Right hindlimb (tissue), 1 donor: ENCODE measurements at places on chromosomes 2 and 18.
A peak's percentile ranks its signal among the peaks of the same experiment; 100 is the strongest.

DNA sequence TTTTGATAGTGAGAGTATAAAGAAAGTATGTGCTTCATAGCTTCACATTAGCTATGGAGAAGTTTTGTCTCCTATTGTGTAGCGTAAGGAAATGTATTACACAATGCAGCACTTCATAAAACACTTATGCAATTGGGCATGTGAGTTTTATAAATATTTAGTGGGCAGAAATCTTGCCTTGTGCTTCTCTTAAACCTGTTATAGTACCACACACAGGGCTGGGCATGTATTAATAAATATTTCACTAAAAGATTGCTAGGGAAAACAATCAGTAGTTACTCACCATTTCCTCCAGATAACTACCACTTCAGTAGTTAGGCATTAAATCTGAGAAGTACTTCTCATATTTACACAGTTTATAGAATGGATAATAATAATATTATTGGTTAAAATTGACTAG, 1080.8 kb upstream of the PIK3C3 start:
- no peak for DNase-seq

GRCh38 chr2:219175928-219176817, 552 bp downstream of the CNPPD1 start:
- no peak for DNase-seq

DNA sequence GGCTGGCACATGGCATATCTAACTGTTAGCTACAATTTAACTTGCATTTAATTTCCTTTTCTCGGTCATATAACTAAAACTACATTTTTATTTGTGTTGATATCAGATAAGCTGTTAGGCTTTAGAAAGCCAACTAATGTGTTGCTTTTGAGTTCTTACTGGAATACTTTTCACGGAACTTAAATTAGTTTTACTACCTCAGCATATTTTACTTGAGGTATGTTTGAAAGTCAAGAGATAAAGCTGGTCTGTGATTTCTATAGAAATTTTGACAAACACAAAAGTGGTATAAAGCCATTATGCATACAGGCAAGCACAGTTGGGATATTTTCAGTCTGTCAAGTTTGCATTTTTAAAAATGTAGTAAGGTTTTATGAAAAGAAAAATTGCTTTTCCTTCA, 162.6 kb downstream of the ZNF804A start:
- DNase-seq, result no peak

DNA sequence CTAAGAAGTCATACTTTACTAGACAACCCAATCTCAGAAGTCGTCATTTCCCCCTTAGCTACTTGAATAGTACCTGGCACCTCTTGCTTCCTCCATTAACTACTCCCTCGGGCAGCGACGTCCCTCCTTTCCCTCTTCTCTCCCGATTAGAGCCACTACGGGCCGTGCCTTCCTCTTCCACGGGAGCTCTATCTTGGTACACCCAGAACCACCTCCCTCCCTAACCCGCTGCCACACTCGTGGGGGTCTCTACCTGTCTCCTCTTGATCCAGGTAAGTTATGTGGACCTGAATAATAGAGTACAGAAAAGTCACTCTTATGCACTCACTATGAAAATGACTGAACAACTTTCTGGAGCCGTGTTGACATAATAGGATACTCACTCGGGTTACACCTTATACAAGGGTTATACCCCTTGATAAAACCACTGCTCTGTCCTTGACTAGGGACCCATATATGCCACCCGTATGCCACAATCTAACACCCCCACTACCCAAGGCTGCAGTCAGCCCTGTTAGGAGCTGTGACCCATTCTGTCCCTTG, 595 bp upstream of the HDHD2 start:
- no peak for DNase-seq

GRCh38 chr2:134774786-134775641, 56.2 kb upstream of the TMEM163 start:
- no peak for DNase-seq

- no peak for DNase-seq
Measured at GRCh38 chr18:23354625-23355024, 98.5 kb upstream of the RIOK3 start.

DNA sequence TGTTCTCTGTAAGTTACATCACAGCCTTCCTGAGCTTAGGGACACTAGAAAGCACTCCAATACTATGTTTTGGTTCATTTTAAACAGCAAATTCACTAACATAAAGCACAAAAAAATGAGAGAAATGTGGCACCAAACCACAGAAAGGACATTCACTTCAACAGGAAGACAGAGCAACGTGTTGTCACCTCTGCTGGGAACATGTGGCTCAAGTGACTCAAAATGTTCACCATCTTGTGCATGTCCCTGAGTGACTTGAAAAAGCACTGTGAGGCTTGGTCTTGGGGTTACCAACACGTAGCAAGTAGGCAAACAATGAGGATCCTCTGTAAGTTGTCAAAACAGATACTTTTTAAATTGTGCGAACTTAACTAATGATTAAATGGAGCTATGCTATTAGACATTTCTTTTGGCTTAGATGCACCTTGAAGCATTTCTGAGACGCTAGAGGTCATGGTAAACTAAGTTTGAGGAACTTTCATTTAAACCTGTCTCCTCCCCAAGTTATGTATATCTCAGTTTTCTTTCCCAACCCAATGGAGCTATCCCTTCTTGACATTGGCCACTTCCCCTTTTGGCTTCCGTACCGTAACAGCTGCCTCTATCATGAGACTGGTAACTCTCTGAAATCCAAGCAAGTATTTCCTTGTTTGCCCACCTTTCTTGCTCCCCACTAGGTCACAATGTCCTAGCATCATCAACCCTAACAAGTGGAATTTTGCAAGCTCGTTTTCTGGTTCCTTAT, 14.0 kb upstream of the ST6GAL2 start:
- DNase-seq, result no peak

- DNase-seq, result no peak
Measured at GRCh38 chr2:157489983-157490382, 46.1 kb upstream of the CYTIP start.

DNA sequence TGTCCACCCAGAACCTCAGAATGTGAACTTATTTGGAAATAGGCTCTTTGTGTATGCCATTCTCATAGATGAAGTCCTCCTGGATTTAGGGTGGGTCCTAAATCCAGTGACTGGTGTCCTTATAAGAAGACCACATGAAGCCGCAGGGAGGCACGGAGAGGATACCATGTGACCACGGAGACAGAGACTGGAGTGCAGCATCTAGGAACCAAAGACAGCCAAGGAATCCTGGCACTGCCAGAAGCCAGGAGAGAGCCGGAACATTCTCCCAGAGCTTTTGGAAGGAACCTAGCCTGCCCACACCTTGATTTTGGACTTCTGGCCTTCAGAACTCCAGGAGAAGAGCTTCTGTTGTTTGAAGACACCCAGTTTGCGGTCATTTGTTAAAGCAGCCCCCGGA, 49.7 kb downstream of the ARL4C start:
- DNase-seq, result no peak

GRCh38 chr2:205721057-205721449, 38.8 kb downstream of the NRP2 start:
- DNase-seq, result no peak

DNA sequence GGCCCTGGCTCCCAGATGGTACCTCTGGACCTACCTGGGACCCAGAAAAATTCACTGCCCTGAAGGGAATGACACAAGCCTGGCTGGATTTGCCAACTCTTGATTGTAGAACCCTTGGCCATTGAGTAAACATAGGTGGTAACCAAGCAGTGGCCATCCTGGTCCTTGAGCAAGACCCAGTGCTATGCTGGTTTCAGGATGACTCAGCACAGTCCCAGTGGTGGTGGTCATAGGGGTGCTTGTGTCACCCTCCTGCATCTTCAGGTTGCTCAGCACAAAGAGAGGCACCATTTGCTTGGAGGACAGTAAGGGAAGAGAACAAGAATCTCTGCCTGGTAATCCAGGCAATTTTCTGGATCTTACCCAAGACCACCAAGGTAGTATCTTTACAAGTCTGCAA, 52.9 kb downstream of the UPP2 start:
- DNase-seq, result no peak

DNA sequence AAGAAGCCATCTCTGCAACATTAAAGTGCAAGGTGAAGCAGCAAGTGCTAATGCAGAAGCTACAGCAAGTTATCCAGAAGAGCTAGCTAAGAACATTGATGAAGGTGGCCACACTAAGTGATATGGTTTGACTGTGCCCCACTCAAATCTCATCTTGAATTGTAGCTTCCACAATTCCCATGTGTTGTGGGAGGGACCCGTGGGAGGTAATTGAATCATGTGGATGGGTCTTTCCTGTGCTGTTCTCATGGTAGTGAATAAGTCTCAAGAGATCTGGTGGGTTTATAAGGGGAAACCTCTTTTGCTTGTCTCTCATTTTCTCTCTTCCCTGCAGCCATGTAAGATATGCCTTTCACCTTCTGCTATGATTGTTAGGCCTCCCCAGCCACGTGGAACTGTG, 11.4 kb downstream of the RDH14 start:
- no peak for DNase-seq

DNA sequence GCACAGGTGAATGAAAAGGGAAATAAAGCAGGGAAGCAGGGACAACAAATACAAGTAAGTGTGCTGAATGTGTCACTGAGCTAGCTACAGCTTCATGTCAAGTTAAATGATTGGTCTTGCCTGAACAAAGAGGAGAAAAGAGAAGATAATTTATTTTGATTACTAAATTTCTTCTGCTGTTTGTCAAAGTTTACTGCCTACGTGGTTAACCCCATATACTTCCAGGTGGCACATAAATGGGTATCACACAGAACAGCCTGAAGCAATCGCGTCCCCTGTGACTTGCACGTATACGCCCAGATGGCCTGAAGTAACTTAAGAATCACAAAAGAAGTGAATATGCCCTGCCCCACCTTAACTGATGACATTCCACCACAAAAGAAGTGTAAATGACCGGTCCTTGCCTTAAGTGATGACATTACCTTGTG, 434.2 kb downstream of the LRRTM4 start:
- no peak for DNase-seq

GRCh38 chr2:189486237-189486770, 45.0 kb downstream of the WDR75 start:
- DNase-seq, result no peak

GRCh38 chr2:219912491-219912921, 285.1 kb downstream of the SLC4A3 start:
- DNase-seq, result peak; percentile 92

- no peak for DNase-seq
Measured at GRCh38 chr18:36427831-36428230, 130.3 kb downstream of the FHOD3 start.

- no peak for DNase-seq
Measured at GRCh38 chr2:233221378-233222063, 30.0 kb upstream of the ATG16L1 start.

GRCh38 chr2:8421658-8422449, 260.0 kb upstream of the ID2 start:
- no peak for DNase-seq

DNA sequence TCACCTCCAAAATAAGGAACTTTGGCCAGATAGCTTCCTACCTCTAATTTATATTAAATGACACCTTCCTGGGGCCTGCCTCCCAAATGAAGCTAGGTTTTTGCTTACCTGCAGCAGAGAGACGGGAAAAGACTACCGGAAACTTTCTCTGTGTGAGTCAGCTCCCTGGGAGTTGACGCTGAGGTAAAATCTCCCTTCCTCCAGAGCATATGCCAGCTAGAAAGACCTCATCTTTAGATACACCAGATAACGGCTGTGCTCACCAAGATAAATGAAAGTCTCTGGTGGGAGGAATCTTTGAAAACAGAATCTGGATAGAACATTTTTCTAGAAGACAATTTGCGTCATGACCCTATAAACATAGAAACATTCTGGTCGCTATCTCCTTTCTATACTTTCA, 99.7 kb upstream of the RFX8 start:
- DNase-seq, result no peak

- peak; percentile 62 for DNase-seq
Measured at GRCh38 chr2:73987109-73987947, 2.6 kb downstream of the TET3 start.

- DNase-seq, result no peak
Measured at GRCh38 chr2:72819501-72819900, 6.3 kb downstream of the EXOC6B start.

DNA sequence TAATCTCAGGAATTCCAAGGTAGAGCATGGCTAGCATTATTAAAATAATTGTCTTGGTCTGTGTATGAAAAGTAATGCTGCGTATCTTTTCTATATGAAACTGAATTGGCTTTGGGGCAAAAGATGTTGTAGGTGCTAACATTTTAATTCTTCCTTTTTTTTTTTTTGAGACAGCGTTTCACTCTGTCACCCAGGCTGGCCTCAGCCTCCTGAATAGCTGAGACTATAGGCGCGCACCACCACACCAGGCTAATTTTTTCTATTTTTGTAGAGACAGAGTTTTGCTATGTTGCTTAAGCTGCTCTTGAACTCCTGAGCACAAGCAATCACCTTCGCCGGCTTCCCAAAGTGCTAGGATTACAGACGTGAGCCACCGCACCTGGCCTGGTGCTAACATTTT, 172.6 kb upstream of the STON1 start:
- DNase-seq, result no peak

DNA sequence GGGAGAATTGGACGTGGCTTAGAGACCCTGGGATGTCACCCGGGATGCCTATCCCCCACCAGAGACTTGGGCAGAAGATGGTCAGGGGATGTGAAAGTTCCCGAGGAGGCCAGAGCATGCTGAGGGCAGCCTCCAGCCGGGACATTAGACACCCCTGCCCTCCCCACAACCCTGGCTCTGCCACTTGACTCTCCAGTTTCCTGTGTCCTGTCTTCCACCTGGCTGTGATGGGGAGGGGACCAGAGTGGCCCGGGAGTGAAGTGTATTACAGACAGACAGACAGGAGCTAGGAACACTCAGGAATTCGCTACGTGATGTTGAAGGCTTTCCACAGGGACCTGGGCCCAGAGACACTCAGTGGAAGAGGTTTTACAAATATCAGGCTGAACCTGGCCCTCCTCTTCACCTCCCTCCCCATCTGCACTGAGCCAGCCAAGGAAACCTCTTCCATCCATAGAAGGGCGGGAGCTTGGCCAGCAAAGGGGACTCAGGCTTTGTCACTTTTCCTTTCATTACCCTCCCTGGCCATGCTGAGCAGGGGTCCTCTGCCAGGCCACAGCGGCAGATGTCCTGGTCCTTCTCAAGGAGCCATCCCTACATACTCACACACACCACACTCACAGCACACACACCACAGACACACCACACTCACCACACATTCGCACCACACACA, 60.7 kb downstream of the SDC1 start:
- DNase-seq, result no peak

DNA sequence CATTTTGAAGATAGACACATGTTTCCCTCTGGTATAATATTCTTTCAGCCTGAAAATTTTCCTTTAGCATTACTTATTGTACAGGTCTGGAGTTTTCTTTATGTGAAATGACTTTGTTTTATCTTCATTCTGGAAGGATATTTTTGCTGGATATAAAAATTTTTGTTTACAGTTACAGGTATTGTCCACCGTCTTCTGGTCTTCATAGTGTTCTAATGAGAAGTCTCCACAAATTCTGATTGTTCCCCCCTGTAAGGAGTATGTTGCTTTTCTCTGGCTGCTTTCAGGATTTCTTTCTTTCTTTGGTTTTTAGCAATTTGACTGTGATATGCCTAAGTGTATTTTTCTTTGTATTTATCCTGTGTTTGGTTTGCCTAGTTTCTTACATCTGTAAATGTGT, 15.0 kb downstream of the UBXN4 start:
- DNase-seq, result no peak
